ENCODE measurements at places on chromosomes 6 and 20.

GRCh38 chr6:149734915-149735314 is 11.4 kb downstream of the NUP43 start:
- DNase-seq: no peak

GRCh38 chr20:60104993-60105803 is 147.0 kb downstream of the CDH26 start:
- DNase-seq: no peak

DNA sequence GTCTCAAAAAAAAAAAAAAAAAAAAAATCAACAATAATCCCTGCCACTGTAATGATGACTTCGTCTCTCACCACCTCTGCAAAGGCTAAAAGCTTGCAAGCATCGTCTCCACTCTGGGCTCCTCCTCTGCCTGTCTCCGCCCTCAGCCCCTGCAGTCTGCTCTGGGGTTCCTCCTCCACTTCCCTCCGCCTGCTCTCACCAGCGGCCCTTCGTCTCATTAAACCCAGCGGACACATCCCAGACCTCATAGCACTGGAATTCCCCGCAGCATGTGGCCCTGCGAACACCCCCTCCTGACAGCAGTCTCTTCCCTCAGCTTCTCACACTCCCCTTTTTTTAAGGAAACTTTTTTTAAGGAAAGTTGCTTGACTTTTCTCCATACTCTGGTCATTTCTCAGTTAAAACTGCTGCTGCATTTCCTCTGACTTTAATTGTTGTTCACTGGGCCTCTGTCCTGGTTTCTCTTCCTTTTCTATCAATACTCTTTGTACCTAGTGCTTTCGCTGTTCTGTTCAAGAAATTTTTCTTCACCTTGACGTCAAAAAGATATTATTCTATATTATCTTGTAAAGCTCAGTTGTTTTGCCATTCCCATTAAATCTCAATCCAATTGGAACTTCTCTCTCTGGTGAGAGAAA is 70.9 kb upstream of the PLEKHG1 start:
- DNase-seq: no peak

GRCh38 chr20:31551163-31552081 is 37.2 kb downstream of the HM13 start:
- no peak for DNase-seq
